Activated T-cell treated with anti-CD3 and anti-CD28 coated beads, Interleukin-2, amount 50 U/mL, for 48 hours (primary cell): ENCODE measurements at places on chromosomes 3 and 15.

DNA sequence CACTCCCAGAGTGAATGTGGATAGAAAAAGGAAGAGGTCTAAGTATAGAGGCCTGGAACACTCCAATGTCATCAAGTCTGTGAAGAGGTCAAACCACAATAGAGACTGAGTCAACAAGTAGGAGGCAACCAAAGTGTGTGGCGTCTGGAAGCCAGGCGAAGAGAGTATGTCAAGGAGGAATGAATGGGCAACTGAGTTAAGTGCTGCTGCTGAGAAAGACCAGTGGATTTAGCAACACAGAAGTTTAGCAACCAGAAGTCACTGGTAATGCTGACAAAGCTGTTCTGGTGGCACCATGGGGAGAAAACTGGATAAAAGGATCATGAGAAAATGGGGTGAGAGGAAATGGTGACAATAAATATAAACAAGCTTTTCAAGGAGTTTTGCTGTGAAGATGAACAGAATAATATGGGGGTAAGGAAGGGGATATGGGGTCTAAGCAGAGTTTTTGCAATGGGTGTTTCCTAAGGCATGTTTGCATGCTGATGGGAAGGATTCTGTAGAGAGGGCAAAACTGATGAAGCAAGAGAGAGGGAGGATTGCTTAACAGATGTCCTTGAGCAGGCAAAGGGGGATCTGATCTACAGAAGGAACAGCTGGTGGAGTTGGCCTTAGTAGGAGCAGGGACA, 38.4 kb downstream of the PCOLCE2 start:
- no peak for DNase-seq

- DNase-seq = no peak
These were observed 193.1 kb downstream of the SHQ1 start for GRCh38 chr3:72655131-72655551.

- DNase-seq = no peak
These were observed 189.8 kb downstream of the NTRK3 start for GRCh38 chr15:88066636-88067330.

DNA sequence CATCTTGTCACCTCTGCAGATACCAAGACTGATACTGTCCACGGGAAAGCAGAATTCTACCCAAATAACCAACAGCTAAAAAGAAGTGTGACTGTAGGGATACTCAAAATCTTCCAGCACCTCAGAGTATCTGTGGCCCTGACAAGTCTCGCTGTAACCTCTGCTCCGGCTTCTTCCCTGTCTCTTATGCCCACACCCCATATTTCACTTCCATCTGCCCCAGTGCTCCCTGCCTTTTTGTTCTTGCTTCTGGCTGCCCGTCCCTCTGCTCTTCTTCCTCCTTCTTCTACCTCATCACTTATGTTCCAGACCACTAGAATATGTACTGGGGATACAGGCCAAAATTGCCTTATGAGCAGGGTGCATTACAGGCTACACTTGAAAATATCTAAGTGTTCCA, 45.4 kb downstream of the CRTAP start:
- no peak for DNase-seq
